Stimulated activated CD4-positive, alpha-beta T cell treated with anti-CD3 and anti-CD28 coated beads, Interleukin-15, amount 100 ng/mL, for 1 hour (primary cell): ENCODE measurements at places on chromosomes 1 and 21.

- DNase-seq: no peak
These were observed 177.9 kb downstream of the EIF4G3 start for GRCh38 chr1:20998826-20999225.

GRCh38 chr1:174726167-174726879, 273.4 kb upstream of the CACYBP start:
- DNase-seq: no peak

- no peak for DNase-seq
These were observed 84.2 kb downstream of the CDC7 start for GRCh38 chr1:91584878-91585277.

GRCh38 chr1:41537788-41538351, 53.4 kb upstream of the EDN2 start:
- no peak for DNase-seq

GRCh38 chr1:247865416-247865815, 8.4 kb downstream of the TRIM58 start:
- no peak for DNase-seq

- DNase-seq: no peak
These were observed 9.3 kb downstream of the ETS2 start for GRCh38 chr21:38815060-38815405.

DNA sequence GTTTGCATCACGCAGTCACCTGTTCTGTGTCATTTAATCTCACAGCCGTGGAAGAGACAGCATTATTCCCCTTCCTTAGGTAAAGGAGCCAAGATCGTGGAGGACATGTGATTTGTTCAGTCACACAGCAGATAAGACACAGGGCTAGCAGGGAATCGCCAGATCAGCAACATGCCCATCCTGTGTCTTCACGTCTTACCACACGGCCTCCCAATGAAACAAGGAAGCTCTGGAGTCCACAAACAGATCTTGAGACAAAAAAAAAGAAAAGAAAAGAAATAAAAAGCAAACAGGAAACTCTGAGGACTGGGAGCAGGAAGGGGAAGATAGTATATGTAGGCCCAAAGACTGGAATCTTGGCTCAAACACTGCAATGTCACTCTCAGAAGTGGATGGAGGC, 155.3 kb downstream of the ADSS2 start:
- DNase-seq: no peak

- no peak for DNase-seq
These were observed 195.2 kb downstream of the TOMM20 start for GRCh38 chr1:234933475-234933874.

DNA sequence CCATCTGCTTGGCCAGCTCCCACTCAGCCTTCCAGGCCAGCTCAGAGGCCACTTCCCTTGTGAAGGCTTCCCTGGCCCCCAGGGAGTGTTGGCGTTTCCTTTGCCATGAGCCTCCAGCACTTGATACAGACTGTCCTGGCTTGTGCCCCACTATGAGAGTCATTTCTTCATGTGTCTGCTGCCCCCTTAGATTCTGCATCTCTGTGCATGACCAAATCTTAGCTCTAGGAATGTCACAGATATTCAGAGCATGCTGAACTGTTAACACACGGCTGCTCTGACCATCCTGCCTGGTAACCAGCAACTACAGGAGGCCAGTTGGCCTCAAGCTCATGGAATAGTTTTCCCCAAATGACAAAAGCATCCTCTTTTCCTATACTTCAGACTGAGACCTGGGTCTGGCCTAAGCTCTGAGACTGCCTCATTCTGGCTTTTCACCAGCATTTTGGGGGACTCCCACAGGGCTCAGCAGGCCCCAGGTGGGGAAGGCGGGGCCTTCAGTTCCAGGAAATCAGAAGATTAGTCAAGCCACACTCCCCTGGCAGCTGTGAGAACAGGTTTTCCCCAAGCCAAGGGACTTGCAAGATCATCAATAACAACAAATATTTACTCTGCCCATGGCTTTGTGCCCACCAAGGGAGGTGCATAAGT, 182.6 kb upstream of the EDN2 start:
- peak; percentile 49 for DNase-seq

DNA sequence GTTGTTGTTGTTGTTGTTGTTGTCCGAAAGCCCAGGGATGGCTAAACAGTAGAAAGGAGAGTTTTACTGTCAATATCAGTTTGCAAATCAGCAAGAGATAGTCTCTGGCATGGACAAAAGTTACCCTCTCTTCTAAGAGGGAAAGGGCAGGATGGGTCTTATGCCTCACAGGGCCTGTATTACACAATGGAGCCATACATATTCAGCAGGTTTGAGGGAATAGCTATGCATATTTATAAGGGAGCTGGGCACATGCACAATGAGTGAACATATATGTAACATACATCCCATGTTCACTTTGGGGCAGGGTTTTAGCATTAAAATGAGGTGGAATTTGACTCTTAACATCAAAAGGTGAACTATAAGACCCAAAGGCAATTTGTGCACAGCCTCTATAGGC, 84.4 kb upstream of the PGBD5 start:
- DNase-seq: no peak

DNA sequence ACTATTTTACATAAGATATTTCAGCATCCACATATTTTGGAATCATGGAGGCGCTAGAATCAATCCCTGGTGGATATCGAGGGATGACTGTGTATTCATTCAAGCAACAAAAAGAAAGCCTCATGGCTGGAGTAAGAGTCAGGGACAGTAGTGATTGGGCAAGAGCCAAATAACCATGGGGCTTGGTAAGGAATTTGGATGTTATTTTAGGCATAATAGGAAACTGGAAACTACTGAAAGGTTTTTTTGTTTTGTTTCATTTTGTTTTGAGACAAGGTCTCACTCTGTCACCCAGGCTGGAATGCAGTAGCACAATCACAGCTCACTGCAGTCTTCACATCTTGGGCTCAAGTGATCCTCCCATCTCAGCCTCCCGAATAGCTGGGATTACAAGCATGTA, 33.8 kb upstream of the EYA3 start:
- DNase-seq: no peak

- no peak for DNase-seq
These were observed 15.3 kb downstream of the URB2 start for GRCh38 chr1:229641306-229641705.

DNA sequence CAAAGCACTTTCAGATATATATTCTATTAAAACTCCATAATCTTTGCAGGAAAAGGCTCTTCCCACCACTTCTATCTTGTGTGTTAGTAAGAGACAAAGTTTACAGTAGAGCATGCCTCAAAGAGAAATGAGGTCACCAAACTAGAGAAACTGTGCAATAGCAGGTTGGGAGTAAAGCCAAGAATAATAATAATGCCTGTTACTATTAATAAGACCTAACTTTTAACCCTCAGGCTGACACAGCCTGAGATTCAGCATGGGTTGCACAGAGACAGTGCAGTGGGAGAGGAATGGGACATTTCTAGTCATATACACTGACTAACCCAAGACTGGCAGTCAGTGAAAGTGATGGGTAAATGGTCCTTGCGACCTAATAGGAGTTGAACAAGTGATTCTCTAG, 320.2 kb upstream of the NFIA start:
- DNase-seq: no peak

- DNase-seq: no peak
These were observed 46.2 kb upstream of the BCL10 start for GRCh38 chr1:85322655-85323054.

DNA sequence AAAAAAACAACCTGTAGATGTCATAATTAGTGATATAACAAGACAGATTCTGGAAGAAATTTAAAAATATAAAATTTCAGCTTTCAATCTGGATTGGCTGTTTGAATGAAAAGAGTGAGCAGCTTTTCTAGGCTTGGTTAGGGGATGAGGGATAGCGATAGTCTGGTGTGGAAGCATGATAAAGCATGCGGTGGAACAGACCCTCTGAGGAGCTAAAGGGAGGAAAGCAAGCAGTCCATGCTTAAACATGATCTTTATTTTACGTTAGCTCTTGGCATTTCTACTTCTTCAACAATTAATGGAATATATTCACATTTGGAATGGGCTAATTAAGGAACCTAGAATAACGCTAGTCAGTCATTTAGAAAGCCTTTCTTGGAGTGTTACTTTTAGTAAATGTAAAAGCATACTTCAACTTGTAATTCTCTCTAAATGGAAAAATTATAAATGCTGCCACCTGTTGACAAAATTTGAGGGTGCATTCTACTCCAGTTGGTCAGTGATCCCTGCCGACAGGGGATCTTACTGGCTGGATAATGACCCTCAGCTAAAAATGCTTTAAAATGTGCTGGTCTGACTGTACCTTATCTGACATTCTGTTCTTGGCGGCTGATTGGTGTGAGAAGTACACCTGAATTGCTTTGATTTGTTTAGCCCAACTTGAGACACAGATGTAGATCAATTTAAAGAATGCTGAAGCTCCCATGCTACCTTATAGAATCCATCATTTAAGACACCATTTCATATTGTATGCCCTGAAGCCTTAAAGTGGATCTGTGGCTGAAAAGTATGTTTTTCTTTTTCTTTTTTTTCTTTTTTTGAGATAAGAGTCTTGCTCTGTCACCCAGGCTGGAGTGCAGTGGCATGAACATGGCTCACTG, 61.2 kb downstream of the AK4 start:
- no peak for DNase-seq

DNA sequence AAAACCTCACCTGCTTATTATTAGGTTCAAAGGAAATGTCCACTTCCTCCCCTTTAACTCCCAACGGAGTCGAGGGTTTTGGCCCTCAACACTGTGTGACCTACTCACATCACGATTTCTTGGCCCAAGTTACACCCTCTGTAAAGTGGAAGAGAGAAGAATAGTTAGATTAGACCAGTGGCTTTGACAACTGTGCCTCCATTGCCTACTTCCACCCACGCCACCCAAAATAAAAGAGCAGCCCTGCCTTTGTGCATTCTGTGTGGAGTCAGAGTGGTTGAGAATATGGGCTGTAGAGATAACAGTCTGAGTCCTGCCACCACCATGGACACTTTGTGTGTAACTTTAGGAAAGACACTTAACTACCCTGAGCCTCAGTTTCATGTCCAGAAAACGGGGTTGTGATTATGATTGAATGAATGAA, 4.1 kb upstream of the HDGF start:
- DNase-seq: no peak

GRCh38 chr1:29756085-29756484, 519.8 kb downstream of the PTPRU start:
- DNase-seq: no peak

DNA sequence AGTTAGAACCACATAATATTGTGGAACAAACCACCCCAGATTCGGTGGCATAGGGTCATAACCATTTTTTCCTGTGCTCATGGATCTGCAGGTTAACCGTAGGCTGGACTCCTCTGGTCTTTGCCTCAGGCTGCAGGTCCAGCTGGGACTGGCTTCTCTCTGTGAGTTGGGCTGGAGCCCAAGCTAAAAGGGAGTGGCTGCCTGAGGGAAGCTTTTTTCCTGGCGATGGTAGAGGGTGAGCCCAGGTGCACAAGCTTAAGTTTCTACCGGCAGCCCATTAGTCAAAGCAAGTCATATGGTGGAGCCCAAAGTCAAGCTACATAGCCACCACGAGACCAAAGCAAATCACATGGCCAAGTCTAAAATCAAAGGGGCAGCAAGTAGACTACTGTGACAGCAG, 13.8 kb downstream of the EPHX4 start:
- DNase-seq: no peak

DNA sequence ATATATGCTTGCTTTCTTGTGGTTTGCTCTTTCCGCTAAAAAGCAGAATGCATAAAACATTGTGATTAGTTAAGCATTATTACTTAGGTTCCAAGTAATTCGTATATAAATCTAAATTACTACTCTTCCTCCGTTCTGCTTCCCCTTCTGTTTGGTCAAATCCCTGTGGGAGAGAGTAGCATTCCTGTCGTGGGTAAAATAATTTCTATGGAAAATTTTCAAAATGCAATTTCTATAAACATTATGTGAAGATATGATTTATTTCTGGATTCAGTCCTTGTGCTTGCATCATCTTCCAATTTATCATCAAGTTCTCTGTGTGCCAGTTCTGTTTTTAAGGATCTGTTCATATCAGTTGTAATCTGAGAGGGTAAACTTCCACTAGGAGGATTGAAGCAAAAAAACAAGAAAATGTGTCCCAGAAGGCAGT, 7.2 kb upstream of the WARS2 start:
- no peak for DNase-seq

- DNase-seq: no peak
These were observed 5.7 kb upstream of the PLPP3 start for GRCh38 chr1:56584910-56585528.

DNA sequence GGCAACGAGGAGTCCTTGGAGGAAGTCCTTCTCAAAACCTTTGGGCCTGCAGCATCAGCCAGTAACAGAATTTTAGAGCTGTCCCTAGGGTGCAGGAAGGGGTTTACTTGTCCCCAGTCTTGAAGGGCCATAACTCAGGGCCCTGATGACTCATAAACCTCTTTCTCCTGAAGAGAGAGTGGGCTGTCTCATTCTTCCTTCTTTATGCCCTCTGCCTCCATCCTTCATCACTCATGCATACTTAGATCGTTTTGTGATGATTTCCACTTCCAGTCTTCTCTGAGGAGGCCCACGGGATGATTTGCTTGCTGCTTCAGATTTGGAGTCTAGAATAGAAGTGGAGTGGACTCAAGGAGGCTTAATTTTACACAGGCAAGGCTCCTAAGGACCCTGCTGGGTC, 60.2 kb downstream of the NDUFS5 start:
- no peak for DNase-seq

- peak; percentile 66 for DNase-seq
These were observed 2.9 kb downstream of the GFI1 start for GRCh38 chr1:92483610-92484471.

DNA sequence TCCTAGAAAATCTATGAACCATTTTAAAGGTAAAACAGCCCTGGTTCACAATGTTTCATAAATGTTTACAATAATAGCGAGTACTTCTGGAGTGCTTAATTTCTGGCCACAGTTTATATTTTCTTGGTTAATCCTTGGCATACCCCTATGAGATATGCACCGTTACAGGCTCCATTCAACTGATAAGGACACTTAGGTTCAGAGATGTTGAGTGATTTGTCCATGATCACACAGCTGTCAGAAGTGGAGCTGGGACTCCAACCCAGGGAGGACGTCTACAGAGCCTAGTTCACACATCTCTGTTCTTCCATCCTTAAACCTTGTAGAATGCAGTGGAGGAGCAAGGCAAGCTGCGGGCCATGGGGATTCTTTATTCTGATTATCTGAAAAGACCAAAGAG, 48.4 kb upstream of the RUNX1 start:
- DNase-seq: no peak

DNA sequence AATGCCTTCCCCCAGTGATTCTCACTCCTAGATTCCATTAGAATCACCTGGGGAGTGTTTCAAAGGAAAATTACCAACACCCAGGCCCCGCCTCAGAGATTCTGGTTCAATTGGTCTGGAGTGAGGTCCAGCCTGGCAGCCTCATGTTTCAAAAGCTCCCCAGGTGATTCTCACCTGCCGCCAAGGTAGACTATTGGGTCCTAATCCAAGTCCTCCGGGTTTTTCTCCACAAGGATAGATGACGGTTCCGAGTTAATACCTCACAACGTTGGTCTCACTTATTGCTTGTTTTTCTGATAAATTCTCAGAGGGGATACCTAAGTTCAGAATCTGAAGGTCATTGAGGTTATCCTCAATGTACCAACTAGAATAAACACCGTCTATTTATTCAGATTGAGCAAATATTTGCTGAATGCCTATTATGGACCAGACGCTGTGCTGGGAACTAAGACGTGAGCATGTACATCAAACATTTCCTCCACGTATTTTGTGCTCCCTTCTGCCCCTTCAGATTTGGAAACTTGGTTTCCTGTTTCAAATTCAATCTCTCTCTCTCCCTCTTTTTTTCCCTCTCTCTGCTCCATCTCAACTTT, 97.5 kb downstream of the SEC16B start:
- DNase-seq: no peak

- DNase-seq: no peak
These were observed 78.9 kb upstream of the AK4 start for GRCh38 chr1:65069011-65069565.

GRCh38 chr1:5465281-5465711, 526.9 kb downstream of the NPHP4 start:
- DNase-seq: no peak
